ENCODE measurements at places on chromosomes 3 and 15.

DNA sequence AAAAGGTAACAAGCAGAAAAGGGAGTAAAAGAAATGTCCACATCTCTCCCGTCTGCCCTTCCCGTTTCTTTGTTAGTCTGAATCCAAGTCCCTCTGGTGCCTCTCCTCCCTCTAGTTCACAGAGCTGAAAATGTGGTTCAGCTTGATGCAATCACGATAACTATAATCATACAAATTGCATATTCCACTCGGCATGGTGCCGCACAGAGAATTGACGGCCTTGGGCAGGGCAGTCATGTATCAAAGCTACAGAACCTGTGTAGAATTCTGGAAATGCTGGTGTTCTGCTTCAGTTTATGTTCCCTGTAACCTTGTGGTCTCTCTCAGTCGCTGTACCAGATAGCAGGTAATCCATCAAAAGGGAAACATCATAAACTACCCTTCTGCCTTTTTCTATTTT is 562.9 kb upstream of the CBLB start:
- no peak for DNase-seq

- no peak for DNase-seq
Measured at GRCh38 chr3:25457671-25458419, 29.8 kb downstream of the RARB start.

DNA sequence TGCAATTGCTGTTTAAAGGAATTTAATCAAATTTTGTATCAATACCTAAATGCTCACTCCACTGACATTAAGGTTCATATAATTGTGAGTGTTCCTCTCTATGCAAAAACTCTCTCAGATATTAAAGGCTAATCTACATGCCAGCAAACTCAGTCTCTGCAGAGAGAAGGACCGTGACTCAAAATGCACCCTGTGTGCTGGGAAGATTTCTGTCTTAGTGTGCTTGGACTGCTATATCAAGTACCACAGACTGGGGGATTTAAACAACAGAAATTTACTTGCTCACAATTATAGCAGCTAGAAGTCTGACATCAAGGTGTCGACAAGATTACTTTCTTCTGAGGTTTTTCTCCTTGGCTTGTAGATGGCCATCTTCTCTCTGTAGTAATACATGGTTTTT is 18.6 kb upstream of the PFN2 start:
- no peak for DNase-seq

DNA sequence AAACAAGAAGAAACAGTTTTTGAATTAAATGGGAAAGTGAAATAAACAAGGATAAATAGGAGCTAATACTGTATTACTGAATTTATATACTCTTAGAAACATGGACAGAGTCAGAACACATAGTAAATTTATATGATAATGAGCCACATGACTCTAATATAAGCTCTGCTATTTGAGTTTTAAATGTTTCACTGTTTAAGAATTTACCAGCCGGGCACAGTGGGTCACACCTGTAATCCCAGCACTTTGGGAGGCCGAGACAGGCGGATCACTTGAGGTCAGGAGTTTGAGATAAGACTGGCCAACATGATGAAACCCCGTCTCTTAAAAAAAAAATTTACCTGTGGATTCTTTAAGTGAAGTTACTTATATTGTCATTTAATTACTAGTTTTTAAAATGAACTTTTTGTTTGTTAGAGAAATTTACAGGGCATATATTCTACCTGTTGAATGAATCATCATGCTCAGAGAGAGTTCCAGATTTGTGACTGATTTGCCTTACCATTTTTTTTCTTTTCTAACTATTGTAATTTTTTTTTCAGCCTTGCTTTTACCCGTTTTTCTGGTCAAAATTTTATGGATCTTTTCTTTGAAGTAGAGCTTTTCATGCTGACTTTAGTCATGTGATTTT is 125.7 kb downstream of the TCF12 start:
- DNase-seq, result no peak

DNA sequence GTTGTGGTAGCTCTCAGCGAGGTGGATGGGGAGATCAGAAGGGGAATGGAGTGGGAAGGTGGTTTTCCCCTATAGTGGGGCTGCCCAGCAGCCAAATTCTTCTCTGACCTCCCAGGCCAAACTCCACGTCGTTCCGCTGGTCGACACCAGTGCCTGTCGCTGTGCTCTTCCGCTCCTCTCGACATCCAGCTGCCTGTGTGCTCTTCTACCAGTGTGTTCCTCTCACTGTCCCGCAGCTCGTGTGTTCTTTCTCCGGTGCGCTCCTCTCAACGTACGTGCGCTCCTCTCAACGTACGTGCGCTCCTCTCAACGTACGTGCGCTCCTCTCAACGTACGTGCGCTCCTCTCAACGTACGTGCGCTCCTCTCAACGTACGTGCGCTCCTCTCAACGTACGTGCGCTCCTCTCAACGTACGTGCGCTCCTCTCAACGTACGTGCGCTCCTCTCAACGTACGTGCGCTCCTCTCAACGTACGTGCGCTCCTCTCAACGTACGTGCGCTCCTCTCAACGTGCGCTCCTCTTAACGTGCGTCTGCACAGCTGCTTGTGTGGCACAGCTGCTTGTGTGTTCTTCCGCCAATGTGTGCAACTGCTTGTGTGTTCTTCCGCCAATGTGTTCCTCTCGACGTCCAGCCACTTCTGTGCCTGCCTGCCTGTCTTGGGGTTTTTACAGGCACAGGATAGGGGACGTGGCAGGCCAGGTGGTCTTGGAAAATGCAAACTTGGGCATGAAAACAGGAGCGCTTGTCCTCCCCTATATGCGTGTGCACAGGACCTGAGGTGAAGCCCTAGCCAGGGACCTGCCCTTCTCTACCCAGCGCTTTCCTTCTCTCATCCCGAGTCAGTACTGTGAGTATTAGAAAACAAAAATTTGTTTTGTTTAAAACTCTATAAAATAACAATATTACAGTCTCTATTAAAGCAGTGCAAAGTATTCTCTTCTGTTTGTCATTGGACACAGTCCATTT is 991.1 kb downstream of the GBE1 start:
- no peak for DNase-seq

GRCh38 chr3:172750069-172750367 is 508 bp upstream of the ECT2 start:
- no peak for DNase-seq
